ENCODE measurements at places on chromosomes 7 and 10.

- DNase-seq, result no peak
These were observed 1.4 kb downstream of the DNAH11 start for GRCh38 chr7:21544303-21544656.

DNA sequence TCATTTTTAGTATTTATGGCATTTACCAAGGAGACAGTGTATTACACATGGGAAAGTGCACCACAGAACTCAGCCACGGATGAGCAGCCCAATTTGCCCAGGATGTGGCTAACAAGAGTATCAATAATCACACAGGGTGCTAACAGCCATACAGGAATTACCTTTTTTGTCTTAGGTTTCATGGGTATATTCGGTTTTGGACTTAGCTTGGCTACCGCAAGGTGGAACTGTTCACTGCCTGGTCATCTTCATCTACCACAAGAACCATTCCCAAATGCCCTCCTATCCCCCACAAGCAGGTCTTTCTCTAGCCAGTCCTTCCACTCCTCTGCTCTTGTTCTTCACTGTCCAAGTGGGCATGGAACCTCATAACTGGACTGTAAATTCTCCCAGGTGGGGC lies 6.0 kb downstream of the PDLIM1 start:
- DNase-seq, result no peak

- DNase-seq, result no peak
These were observed 80.6 kb downstream of the SNX10 start for GRCh38 chr7:26372249-26372648.

DNA sequence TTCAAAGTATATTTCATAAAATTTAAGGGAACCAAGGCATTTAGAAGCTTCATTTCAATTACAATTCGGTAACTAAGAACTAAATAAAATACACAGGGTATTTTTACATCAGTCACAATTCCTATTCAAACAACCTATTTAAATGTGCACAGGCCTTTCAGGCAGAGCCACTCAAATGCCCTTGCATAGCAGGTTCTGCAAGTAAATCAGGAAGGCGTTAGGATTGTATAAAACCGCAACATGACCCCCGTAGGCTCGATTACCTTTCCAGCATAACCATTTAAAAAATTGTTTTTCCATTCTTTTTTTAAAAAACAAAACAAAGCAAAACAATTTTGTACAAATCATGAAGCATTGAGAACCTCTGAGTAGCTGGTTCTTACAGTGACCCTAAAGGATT lies 289.9 kb upstream of the SP8 start:
- no peak for DNase-seq

GRCh38 chr7:151351967-151352366 lies 10.4 kb downstream of the NUB1 start:
- DNase-seq, result peak; percentile 84

GRCh38 chr10:98101366-98101765 lies 33.1 kb upstream of the R3HCC1L start:
- DNase-seq, result no peak

- DNase-seq, result no peak
These were observed 371.6 kb downstream of the RPS24 start for GRCh38 chr10:78405231-78405630.

DNA sequence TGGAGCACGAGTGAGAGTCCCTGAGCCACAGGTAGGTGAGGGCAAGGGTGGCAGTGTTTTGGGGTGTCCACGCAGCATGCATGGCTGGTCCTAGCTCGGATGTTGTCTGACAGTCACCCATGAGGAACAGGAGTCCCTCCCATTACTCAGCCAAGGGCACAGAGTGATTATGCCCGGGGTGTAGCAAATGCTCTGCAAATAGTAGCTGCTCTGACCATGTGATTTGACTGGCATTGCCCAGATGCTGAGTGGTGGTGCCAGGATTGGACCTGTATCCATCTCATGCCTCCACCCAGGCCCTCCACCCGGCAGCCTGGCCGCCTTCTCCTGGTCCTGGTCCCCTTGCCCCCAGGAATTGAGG lies 150.8 kb downstream of the GRK5 start:
- no peak for DNase-seq

- no peak for DNase-seq
These were observed 539.3 kb upstream of the TEX47 start for GRCh38 chr7:89334797-89335196.

Data from CD4-positive, alpha-beta T cell treated with Interleukin-17A for 1 hour (primary cell).